ENCODE measurements at places on chromosomes 1 and 21.

DNA sequence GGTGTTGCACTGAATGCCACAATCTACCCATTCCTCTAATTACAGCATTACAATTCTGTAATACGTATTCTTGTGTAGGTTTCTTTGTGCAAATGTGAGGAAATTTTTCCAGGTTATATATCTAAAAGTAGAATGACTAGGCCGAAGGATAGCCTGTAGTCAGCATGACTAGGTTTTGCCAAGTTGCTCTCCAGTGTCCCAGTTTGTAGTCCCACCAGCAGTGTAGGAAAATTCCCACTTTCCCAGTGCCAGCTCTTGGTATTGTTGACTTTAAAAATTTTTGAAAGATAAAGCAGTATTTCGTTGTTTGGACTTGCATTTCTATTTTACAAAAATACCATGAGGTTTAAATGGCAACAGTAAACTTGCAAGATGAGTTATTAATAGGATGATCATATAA, 3.0 kb downstream of the PARK7 start:
- ATAC-seq = no peak

DNA sequence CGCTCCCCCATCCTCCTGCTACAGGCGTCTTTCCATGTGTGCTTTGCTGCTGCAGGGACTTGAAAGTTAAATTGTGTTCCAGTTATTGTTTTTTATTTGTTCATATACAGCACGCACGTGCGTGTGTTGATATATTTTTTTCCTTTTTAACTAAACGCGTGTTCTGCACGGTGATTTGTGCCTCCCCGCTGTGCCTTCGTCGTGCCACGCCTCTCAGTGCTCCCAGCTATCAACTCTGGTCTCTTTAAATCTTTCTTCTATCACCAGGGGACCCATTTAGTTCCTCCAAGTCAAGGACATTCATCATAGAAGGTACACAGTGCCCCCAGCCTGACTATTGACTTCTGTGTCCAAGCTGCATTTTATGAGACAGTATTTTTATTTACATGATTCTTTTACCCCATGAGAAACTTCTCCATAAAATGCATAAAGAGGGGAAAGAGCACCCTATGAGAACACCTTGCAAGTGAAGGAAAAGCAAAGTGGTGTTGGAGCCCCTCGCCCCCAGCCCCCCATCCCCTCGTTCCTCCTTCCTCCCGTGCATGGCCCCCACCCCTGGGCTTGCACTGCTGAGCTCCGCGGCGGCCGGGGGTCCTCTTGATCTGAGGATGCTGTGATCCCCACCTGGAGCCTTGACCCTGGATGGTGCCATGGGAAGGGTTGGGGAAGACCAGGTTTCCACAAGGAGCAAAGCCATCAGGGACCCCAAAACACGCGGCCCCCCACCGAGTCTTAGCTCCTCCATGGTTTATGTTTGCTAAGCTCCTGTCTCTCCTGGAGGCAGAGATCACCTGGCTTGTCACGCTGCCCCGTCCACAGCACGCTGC, 45.5 kb downstream of the KCNAB2 start:
- ATAC-seq = no peak

DNA sequence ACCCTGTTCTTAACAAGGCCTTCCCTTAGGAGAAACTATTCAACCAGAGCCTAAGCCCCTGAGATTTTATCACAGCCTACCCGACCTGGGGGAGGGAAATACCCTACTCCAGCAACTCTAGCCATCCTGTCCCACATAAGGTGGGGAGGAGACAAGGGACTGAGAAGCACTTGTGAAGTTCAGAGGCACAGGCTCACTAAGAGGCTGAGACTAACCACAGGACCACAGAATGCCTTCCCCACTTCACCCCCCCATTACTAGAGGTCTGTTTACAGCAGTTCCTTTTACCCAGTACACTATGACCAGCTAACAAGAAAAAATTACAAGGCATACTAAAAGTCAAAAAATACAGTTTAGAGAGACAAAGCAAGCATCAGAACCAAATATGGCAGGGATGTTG, 86.8 kb downstream of the TEX35 start:
- no peak for ATAC-seq

- ATAC-seq = no peak
These were observed 42.4 kb upstream of the FMO2 start for GRCh38 chr1:171142416-171143385.

DNA sequence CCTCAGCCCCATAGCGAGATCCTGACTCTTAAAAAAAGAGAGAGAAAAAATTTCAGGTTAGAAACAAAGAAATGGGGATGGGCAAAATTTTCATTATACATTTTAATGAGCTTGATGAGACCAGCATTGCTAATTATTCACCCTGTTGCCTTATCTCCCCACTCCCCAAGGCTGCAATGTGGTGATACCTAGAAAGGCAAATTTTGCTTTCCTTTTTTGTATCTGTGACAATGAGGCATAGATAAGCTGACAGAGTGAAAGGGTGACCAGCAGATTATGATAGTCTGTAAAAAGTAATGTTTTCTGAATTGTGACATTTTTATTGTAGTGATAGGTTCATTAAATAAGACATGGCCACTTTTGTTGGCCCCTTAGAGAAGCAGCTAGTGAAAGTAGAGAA, 12.9 kb downstream of the SRRM1 start:
- no peak for ATAC-seq

- no peak for ATAC-seq
These were observed 61.2 kb upstream of the TRABD2B start for GRCh38 chr1:48058135-48059025.

GRCh38 chr1:47257224-47257623, 25.2 kb upstream of the TAL1 start:
- ATAC-seq = no peak

GRCh38 chr1:206646504-206646903, 11.2 kb downstream of the DYRK3 start:
- no peak for ATAC-seq

- ATAC-seq = no peak
These were observed 56.1 kb upstream of the IRF2BP2 start for GRCh38 chr1:234665975-234666605.

GRCh38 chr1:228351850-228352249, 54.8 kb downstream of the TRIM11 start:
- no peak for ATAC-seq

DNA sequence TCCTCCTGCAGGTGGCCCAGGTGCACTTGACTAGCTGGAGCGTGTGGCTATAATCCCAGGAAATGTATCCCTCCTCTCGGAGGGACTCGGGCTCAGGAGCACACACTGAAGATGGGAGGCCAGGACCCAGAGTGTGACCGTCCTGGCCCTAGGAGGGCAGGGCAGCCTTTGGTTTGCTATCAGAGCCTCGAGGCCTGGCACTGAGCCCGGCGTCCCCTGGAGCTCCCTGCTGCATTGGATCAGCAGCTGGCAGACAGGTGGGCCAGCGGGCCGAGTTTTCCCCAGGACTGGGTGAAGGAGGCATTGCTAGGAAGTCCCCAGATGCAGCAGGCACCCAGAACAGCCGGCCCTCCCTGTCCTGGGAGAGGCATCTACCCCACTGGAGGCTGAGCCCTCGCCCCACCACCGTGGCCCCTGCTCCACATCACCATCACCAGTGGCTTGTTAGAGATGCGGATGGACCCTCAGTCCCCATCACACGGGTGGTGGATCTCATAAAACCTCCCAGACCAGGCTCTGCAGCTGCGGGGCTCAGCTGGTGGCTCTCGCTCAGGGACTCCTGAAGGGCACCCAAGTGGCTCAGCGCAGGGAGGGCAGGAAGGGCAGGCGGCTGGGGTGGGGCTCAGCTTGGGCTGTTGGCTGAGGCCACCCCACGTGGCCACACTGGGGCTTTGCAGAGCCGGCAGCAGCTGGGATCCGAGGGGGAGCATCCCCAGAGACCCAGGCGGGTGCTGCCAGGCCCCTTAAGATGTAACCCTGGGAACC, 32.7 kb upstream of the POFUT2 start:
- no peak for ATAC-seq

- no peak for ATAC-seq
These were observed 54.7 kb downstream of the ELK4 start for GRCh38 chr1:205576805-205577761.

DNA sequence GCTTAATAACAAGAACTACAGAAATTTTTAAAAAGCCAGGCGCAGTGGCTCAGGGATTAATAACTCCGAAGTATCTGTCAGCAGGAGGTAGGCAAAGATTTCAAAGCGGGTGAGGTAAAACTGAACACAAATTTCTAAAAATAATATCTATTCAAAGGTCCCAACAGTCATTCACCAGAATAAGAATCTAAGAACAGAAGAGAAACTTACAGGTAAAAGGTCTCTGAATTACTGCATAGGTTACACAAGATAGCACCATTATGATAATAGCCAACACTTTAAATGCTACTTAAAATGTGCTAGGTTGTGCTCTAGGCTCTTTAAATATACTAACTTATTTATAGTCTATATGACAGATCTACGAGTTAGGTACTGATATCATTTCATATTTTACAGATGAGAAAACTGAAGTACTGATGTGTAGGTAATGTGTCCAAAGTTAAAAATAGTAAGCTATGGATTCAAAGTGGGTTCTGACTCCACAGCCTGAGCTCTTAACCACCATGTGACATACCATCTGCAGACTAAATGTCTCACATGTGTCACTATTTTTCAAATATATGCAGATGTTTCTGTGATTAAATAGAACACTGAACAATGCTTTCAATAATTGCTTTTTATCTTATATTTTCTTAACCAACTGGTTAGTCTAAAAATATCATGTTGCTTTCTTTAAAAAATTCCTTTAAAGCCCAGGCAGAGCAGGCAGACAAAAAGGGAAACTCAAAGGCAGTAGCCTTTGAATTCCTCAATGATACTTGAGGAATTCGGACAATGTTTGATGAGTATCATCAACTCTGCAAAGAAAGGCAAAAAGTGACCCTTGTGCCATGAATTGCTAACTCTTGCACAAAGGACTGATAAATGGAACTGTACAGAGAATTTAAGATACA, 80.5 kb upstream of the TTC39A start:
- ATAC-seq = peak; percentile 48

DNA sequence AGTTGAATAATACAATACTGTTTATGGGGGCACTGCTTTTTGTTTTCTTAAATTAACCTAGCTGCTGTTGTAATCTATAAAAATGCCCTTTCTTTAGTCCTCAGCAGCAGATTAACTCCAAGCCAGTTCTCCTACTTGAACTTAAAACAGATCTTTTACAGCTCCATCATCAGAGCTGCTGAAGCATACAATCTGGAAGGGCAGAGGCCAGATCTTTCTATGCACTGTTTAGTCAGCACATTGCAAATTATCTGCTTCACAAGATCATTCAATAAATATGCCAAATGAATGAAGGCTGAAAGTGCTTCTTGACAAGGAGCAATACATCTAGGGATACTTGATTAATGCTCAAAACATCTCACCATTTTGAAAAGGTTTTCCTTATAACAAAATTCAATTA, 115.8 kb downstream of the PLPPR5 start:
- ATAC-seq = no peak

DNA sequence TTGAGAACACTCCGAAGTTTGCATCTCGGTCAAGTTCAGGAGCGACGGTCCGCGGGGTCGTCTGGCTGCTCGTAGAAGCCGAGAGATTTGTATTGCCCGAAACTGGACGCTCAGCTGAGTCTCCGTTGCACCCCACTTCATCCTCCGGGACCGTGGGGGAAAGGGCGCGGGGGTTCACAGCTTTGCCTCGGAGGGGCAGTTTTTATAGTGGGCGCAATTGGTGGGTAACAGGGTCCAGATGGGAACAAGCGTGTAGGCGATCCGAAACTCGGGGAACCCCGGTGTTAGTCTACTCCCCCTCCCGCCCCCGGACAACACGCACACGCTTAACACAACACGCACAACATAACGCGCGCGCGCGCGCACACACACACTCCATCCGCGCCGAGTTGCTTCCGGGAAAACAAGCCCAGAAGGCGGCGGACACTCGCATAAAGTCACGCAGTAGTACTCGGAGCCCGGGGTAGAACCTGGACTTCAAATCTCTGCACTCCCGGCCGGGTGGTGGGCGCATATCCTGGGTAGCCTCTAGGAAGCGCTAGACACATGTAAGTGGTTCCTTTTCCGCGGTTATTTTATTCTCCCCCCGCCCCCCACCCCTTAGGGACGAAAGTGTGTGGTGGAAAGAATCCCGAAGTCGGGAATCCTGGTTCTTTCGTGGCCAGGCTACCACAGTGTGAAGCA, 1.1 kb upstream of the JUN start:
- ATAC-seq = peak; percentile 2

- no peak for ATAC-seq
These were observed 10.3 kb downstream of the ZBTB40 start for GRCh38 chr1:22461678-22462527.

GRCh38 chr1:117964290-117965038, 34.9 kb downstream of the WDR3 start:
- ATAC-seq = peak; percentile 46

DNA sequence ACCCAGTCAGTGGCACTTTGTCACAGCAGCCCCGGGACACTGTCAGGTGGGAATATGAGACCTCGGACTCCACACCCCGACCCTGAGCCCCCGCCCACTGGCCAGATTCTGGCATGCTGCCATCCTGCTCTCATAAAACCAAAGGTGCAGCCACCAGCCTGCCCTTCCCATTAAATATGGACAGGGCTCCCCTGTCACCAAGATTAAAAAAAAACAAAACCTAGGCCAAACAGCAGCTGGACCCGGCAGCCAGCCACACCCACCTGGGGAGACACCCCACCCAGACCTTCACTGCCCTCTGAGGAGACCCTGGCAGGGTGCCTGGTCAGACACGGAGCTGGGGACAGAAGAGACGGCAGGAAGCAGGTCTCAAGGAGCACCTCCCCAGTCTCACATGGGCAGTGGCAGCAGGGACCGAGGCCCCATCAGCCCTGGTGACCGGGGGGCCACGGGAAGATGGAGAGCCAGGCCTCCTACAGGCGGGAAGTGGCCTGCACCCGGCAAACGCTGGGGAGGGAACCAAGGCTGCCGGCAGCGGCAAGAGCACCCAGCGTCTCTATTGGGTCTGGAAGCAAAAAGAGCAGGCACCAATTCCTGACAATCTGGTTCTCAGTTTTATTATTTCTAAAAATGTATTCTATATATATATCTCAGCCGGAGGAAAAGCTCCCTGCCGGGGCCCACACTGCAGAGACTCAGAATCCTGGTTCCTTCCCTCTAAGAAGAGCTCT, 61.9 kb downstream of the ACOT7 start:
- ATAC-seq = no peak

GRCh38 chr1:240020871-240021270, 70.8 kb upstream of the FMN2 start:
- ATAC-seq = no peak

- no peak for ATAC-seq
These were observed 395.5 kb downstream of the SMYD3 start for GRCh38 chr1:246111570-246111969.

DNA sequence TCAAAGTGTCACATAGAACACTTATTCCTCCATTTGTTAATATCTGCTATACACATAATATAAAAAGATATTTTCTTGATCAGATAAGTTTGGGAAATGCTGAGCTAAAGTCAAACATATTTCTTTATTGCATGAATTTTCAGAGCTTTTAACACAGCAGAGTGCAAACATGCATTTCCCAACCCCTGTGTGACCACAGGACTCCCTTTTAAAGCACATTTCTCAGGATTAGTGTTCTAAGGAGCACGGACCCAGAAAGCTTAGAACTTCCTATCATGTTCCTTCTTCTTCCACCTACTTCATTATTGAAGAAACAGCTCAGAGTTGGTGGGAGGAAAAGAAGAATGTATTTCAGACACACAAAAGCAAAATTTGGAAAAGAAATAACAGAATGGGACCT, 109.1 kb upstream of the CDC42BPA start:
- no peak for ATAC-seq
